GM12878 (cell line): ENCODE measurements at places on chromosomes 12 and 14. TPM values are rescaled to one million over a fixed set of nuclear protein-coding genes. Genes with fewer than 3 reads are reported as not detected.

Gene MIP
- 0.15 TPM in 1 of 2 replicates, not detected in the other for total RNA-seq

- DNase-seq = no peak
Observed at GRCh38 chr14:23438101-23438971, 2.9 kb upstream of the MYH7 start.

DNA sequence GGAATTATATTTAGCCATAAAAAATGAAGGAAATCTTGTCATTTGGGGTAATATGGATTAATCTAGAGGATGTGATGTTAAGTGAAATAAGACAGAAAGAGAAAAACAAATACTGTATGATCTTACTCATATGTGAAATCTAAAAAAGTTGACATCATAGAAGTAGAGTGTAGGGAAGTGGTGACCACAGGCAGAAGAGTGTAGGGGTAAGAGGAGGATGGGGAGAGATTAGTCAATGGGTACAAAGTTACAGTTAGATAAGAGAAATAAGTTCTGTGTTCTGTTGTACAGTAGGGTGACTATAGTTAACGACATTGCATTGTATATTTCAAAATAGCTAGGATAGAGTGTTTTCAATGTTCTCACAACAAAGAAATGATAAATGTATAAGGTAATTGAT, 87.0 kb downstream of the TSHR start:
- no peak for DNase-seq

DNA sequence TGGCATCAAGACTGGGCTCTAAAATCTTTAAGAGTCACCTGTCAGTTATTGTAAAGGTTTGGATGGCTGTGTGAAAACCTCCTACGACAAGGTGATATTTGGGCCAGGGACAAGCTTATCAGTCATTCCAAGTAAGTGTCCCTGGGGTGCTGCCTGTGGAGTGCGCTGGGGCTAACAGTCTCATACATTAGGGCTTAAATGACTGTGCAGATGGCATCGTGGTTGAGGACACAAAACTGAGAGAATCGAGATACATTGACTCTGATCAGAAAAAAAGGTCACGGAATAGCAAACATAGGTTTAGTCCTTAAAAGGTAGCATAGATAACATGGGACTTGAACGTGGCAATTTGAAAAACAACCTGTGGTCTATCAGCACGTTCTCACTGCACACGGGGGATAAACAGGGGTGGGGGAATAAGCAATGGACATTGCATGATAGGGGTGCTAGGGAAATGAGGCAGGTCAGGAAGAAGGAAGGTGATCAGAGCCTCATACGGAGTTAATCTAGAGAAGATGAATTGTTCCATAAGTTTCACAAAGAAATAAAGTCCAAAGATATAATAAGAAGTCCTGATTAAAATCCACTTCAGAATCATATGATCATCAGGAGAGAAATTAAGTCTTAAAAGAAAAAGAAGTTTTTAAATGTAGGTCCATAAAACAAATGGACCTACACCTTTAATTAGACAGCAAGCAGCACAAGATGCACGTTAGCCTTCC, 100.3 kb downstream of the DAD1 start:
- DNase-seq = peak; percentile 94

DNA sequence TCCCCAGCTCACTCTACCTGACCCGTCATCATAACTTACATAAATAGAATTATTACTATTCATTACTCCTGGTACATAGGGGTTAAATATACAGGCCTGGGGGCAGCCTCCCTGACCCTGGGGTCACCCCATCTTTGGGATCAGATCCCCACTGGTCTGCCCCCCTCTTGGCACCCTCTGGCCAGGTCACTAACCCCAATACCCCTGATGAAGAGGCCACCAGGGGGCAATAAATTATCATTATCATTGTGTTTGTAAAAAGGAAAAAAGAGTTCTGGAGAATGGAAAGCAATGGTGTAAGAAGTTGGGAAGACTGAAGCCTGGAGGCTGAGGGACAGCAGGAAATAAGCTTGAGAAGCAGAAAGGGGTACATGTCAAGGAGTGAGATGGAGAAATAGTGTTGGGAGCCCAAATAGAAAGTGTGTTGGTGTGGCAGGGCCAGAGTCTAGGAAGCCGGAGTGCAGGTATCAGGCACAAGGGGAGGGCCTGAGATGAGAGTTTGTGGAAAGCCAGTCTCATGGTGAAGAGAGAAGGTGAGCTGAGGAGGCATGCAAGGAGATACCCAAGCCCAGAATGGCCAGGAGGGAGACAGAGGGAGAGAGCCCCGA, 6.1 kb upstream of the AAAS start:
- DNase-seq = no peak

DNA sequence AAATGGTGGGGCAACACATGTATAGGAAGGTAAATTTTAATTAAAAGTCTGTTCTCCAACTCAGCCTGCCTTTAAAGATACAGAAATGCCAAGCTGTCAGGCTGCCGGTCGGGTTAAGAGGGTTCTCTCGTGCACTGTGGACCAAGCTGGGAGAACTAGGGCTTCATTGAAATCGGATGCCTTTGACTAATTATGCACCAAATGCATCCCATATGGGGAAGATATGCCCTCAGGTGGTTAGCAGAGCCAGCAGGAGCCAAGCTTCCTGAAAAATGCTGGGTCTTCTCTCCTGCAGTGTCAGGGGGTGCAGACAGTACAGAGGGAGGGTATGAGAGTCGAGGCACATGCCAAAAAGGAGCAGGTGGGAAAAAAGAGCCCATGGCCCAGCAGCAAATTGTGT, 236.1 kb downstream of the CACNA1C start:
- no peak for DNase-seq
